Dermis microvascular lymphatic vessel endothelial cell (primary cell): ENCODE measurements at places on chromosomes 16 and 17.
A peak's percentile ranks its signal among the peaks of the same experiment; 100 is the strongest.

GRCh38 chr17:48745381-48746275 lies 17.1 kb upstream of the HOXB13 start:
- DNase-seq, result no peak

- no peak for DNase-seq
These were observed 27.0 kb upstream of the NTN1 start for GRCh38 chr17:8994319-8994718.

DNA sequence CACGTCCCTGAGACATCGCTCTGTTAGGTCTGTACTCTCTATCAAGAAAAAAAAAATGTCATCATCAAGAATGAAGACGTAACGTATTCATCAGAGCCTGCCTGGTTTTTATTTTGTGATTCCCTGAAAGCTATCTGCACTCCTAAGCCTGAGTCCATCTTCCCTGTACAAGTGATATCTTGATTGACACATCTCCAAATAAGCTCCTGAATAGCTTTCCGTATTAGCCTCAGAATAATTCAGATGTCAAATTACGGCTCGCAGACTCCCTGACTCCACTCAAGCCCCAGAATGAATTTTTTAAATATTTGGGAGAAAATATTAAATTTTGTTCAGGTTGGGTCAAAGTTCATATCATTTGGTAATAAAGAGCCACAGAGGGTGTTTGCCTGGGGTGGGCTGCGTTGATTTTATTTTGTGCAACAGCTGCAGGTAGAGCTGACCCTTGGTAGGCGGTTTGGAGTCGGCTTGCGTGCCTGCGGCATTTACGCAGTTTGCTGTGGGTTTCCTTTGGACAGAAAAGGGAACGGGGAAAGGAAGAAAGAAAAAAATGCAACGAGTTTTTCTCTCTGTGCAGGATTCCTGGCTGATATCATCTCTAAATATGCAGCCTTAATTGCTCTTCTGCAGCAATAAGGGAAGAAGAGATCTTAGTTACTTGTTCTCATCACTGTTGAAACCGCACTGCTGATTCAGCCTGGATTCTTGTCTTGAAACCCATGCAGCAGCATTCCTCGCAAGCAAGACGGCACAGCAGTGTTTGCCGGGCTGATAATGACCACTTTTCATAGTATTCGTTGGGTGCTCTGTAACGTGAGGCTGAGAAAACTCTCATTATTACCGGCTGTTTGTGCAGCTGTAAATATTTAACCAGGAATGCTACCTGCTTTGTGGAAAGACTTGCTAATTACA lies 114.7 kb downstream of the IRX3 start:
- no peak for DNase-seq

DNA sequence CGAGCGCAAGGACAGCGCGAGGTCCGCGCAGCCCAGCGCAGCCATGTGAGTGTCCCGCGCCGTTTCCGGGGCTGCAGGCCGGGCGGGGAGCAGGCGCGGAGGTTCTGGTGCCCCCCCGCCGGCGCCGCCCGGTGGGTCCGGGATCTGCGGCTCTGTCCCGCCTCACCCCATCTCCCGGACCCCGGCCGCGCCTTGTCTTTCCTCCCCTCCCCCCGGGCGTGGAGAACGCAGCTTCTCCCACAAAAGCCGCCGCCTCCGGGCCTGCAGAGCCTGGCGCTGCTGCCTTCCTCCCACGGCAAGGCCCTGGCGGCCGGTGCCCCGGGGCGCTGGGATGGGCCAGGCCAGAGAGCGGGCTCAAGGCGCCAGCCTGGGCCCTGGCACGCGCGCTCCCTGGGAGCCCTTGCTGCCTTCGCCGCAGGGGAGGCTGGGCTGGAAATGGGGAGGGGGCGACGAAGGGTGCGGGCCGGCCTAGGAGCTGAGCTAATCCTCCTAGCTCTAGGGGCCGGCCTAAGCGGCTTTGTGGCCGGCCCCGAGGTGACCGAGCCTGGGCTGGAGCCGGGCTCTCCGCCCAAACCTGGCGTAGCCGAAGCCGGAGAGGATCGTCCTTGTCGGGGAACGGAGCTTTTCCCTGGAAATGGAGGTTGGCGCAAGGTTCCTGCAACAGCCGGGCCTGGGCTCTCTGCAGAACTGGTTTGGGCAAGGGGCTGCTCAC lies 397 bp downstream of the RIPOR1 start:
- peak; percentile 30 for DNase-seq

DNA sequence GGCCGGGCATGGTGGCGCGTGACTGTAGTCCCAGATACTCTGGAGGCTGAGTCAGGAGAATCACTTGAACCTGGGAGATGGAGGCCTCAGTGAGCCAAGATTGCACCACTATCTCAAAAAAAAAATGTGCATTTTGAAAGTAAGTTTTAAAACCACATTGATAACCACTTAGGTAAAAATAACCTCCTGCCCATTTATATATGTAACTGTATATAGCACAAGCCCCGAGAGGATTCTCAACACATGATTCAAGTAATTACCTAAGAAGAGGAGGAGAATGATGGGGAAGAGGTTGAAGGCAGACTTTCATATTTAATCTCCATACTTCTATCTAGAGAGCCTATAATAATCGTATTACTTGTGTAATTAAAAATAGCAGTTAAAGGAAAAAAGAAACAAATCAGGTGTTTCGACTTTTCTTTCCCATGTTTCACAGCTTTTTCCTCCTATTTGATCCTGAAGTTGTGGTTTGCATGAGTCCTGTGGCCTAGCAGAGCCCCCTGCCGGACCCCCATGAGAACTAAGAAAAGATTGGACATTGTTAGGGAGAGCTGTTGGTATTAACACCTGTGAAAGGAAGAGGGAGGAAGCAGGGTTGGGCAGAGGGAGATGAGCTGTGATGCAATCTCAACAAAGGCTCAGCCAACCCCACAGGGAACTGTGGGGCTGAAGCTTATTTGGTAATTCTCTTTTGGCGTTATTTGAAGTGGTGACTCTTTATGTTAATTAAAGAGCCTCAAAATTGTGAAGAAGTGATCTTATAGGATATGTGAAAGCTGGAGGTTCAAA lies 22.1 kb downstream of the PMFBP1 start:
- DNase-seq, result no peak
